Body of pancreas (tissue), 4 donors: ENCODE measurements at places on chromosomes 13 and 19.

DNA sequence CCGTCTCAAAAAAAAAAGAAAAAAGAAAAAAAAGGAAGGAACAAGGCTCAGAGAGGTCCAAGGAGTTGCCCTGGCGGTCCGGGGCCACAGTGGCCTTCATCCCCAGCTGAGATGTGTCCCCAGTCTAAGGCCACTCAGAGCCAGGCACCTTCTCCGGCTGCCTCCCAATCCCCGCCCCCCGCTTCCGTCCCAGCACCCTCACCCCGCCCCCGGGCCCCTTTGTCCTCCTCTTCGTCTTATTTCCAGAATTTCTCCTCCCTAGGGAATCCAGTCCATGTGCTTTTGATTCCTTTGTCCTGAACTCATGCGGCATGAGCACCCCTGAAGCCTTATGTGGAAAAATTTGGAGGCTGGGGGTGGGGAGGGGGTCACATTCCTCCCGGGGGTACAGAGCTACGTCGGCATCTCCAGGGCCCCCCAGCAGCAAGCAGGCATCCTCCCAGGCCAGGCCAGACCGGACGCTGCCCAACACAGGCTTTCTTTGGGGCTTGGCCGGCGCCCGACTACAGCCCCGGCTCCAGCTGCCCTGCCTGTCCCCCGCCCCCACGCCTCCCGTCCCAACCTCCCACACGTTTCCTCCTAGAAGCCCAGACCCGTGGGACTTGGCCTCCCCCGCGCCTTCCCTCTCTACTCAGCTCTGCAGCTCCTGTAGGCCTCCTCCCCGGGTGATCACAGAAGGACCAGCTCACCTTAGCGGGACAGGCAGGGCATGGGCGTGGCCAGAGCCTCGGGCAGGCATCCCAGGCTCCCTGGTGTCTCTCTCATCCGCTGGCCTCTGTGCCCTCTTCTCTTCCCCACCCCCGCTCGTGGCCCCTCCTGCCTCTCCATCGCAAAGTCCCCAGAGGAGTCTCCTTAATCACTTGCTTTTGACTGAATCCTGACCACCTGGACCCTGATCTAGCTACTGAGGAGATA, 17.8 kb upstream of the ADGRE5 start:
- peak; percentile 54 for DNase-seq

GRCh38 chr19:5150902-5151741, 182.2 kb downstream of the KDM4B start:
- DNase-seq: no peak

- peak; percentile 45 for DNase-seq
Measured at GRCh38 chr19:38266981-38267597, 2.7 kb downstream of the SPINT2 start.

GRCh38 chr19:14479975-14480699, 5.0 kb upstream of the PTGER1 start:
- no peak for DNase-seq

DNA sequence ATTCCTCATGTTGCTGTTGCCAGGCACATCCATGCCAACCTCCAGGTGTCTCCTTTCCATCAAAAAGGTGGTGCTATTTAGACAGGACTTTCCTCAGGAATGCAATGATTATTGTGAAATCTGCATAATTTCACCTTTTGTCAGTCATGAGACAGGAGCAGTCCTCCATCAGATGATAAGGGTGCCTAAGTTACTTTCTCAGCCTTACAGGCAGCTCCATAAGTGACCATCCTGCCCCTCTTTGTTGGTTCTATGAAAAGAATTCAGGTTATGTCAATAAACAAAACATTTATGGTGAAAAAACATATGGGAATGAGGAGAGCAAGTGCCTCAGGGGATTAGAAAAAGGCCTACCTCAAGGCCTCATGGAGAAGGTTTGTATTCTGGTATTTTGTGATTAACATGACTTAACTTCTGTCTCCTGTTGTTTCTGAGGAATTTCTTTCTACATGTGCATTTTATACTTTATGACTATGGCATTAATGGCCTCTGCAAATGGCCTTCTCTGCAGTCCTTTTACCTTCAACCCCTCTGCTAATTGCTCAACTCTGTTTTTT, 110.3 kb upstream of the DIAPH3 start:
- DNase-seq: no peak

GRCh38 chr13:106212386-106213010, 323.0 kb downstream of the EFNB2 start:
- DNase-seq: no peak
